Panc1 (cell line): ENCODE measurements at places on chromosomes 2 and 18. TPM values are rescaled to one million over a fixed set of nuclear protein-coding genes. Genes with fewer than 3 reads are reported as not detected.

The CRYGA gene
- total RNA-seq = not detected

The EFR3B gene
- 8.9 TPM for total RNA-seq

The IL36A gene
- total RNA-seq = not detected

The IL1RN gene
- total RNA-seq = not detected

The DSG4 gene
- not detected for total RNA-seq

The ADCYAP1 gene
- total RNA-seq = not detected

The L3MBTL4 gene
- total RNA-seq = 0.87 TPM

The ANKRD62 gene
- not detected for total RNA-seq

The GREB1L gene
- 11.0 TPM for total RNA-seq

The ANKRD30BL gene
- not detected for total RNA-seq

The MERTK gene
- total RNA-seq = 14.5 TPM

The CAPN14 gene
- 0.05 TPM for total RNA-seq

The AMER3 gene
- total RNA-seq = not detected
